NCI-H460 (cell line): ENCODE measurements at places on chromosomes 3 and 15.

DNA sequence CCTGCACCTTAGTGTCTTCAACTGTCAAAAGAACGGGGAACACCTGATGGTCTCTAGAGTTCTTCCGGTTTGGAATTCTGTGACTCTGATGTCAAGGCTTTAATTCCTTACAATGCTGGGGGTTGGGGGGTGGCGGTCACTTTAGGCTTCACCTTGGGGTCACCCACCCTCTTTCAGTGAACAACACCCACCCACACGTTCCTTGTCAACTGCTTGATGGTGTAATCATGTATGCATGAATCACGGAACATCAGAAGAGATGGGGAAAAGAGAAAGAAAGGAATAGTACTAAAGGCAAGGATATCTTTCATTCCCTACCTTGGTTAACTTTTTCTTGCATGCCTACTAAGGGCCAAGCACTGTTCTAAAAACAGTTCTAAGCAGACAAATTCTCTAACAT is 7.3 kb upstream of the UBE2E1 start:
- DNase-seq = no peak

DNA sequence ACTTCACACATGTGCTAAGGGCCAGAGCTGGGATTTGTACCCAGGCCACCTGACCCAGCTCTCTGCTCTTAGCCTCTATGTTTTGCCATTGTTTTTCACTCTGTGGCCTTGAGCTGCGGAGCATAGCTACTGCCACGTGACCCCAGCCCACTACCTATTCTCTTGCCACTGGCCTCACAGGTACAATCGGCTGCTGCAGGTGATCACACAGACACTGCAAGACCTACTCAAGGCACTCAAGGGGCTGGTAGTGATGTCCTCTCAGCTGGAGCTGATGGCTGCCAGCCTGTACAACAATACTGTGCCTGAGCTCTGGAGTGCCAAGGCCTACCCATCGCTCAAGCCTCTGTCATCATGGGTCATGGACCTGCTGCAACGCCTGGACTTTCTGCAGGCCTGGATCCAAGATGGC is 46.2 kb downstream of the SEMA3G start:
- no peak for DNase-seq

GRCh38 chr15:93029214-93029835 is 59.7 kb downstream of the RGMA start:
- DNase-seq = no peak

DNA sequence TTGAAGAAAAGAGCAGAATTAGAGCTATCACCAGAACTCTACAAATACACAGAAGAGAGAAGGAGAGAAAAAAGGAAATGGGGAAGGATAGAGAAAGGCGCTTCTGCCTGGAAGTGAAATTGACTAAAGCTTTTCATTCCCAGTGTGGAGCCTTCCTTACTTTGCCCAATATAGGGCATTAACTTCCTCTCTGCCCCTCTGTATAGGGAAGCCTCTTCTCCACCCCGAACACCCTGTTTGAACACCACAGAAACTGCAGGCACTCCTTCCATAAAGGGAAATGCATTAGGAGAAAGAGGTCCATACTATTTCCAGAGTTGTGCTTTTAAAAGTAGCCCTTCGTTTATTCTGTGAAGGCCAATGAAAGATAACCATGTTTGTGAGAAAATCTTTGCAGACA is 248.5 kb downstream of the RAP2B start:
- DNase-seq = no peak

DNA sequence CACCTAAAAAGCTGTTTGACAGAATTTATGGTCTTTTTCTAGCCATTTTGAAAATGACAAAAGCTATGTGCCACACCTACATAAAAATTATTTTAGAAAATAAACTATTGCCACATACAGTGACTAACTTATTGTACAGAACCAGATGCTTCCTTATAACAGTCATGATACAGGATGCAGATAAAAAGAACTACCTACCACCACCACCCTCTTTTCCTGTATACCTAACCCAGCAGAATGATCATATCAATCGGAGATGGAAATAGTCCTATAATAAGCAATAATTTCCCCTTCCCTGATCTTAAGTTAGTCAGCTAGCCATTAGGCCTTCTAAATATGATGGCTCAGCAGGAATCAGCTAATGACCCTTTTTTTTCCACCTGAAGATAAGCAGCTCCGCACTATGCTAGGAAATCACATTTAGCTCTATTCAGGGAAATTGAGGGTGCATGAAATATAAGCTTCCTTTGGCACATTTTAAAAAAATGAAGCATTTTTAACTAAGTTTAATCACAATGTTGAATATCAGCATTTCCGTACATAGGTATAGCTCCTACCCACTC is 155.5 kb upstream of the SETMAR start:
- DNase-seq = no peak

GRCh38 chr15:101386967-101387366 is 91.9 kb upstream of the SNRPA1 start:
- no peak for DNase-seq

GRCh38 chr3:156291272-156292123 is 171.1 kb downstream of the KCNAB1 start:
- DNase-seq = no peak

GRCh38 chr3:114095796-114096195 is 39.3 kb downstream of the QTRT2 start:
- no peak for DNase-seq

GRCh38 chr3:179949412-179949811 is 87.3 kb downstream of the PEX5L start:
- no peak for DNase-seq

DNA sequence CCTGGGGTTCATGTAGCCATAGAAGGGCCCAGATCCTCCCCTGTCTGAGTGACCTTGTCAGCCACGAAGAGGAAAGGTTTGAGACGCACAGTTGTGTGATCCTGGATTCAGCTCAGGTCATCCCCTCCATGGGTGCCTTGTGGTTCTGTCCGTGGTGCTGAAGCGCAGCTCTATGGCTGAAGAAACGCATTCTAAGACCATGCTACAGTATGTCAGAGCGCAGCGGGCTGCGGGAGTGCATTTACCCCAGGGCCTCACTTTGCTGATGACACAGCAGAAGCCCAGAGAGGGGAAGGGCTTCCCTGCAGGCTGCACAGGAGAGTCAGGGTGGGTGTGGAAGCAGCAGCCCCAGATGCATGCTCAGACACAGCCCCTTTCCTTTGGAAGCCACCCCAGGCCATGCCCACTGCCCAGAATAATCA is 68.8 kb upstream of the IQSEC1 start:
- peak; percentile 18 for DNase-seq

- DNase-seq = no peak
These were observed 20.4 kb downstream of the CDIN1 start for GRCh38 chr15:36599620-36600433.

DNA sequence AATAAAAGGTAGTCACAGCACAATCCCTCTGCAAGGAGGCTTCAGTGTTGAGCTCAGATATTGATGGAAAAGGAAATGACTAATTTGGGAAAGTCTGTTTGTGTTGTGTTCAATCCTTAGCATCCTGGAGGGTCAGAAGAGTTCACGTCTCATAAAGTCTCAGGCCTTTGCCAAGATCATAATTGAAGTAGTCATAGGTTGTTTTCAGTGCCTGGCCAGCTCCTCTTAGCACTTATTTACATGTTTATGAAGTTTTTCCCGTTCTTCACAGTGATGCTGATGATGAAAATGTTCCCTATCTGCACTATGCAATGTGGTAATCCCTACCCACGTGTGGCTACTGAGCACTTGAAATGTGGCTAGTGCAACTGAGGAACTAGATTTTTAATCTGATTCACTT is 61.6 kb upstream of the TGFBR2 start:
- DNase-seq = peak; percentile 2

DNA sequence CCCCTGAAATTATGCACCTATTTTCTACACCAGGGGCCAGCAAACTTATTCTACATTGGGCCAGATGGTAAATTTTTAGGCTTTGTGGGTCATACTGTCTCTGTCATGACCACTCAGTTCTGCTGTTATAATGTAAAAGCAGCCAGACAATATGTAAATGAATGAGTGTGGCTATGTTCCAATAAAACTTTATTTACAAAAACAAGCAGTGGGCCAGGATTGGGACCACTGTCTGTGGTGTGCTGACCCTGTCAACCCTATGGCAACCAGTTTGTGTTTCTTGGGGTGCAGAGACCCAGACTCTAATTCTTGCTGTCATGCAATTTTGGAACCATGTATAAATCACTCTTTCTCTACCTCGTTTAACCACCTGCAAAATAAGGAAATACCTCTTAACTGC is 74.7 kb downstream of the LRIG1 start:
- no peak for DNase-seq

GRCh38 chr3:125211523-125212090 is 941 bp downstream of the SLC12A8 start:
- DNase-seq = no peak
